ENCODE measurements at places on chromosomes 6 and 20.

DNA sequence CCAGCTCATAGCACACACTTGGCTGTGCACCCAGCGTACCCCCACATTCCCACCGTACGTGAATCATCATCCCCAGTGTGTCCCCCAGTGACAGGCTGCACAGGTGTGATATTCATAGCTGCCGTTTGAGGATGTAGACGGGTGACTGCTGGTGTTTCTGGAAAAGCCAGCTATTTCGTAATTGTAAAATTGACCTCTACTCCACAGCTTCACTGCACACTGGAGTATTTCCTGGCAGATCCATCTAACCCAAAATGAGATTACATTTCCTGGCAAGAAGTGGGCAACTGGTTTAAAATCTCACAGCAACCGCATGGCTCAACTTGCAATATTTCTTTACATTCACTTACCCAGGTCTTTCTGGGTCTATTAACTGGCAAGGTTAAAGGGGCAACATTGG, 30.3 kb downstream of the CD83 start:
- DNase-seq = peak; percentile 1

DNA sequence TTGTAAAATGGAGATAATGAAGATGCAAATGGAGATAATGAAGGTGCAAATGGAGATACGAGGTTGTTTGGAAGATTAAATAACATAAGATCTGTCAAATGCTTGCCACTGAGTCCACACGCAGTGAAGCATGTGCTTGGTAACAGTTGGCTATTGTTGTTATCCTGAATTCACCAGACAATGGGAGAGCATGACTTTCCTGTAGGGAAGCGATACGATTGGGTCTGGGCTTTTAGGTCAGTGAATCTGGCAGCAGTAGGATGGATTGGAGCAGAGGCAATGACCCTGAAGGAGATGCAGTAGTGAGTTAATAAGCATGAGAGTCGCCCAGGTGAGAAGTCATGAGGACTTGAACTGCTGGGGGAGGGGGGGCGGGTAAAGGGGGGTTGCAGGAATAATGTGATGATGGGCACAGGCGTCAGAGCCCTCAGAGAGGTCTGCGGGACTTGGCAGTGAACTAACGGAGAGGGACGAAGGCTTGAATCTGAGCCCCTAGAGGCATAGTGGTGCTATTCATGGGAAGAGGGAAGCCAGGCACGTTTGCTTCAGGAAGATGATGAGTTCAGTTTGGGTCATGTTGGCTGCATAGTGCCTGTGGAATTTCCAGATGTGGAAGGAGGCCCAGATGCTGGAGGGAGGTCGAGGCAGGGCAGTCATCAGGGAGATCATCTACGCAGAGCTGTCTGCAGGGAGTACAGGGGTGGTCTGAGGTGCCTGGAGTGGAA, 55.4 kb downstream of the ZDHHC14 start:
- DNase-seq = no peak

DNA sequence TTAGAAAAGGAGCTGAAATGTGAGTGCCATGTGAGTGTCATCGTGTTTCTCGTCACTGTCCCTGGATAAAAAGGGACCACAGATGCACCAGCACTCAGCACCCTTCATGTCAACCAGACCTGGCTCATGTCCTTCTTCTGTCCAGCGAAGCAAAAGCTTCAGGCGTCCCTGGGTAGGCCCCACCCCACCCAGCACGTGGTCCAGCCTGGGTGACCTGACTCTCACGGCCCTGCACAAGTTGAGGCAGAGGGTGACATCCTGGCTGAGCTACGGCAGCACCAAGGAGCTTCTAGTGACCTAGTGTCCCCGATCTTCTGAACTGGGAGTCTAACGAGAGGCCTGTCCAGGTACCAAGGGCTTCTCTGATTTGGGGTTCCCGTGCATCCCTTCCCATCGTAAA, 37.8 kb downstream of the PSMG4 start:
- DNase-seq = no peak

DNA sequence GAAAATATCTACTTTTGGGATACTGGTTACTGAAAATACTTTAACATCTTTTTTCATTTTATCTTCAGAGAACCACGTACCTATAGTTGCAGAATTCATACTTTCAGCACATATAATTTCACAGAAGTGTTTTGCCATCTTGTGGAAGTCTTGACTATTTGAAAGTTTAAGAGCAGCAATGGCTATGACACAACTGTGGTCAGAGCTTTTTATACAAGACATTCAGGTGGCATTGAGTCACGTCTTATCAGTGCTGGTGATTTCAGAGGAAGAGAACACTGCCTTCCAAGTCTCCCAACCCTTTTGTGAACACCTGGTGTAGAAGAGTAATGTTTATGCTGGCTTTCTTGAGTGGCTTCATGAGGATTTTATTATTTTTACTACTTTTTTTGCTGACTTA, 171.6 kb downstream of the ARID1B start:
- DNase-seq = peak; percentile 95

DNA sequence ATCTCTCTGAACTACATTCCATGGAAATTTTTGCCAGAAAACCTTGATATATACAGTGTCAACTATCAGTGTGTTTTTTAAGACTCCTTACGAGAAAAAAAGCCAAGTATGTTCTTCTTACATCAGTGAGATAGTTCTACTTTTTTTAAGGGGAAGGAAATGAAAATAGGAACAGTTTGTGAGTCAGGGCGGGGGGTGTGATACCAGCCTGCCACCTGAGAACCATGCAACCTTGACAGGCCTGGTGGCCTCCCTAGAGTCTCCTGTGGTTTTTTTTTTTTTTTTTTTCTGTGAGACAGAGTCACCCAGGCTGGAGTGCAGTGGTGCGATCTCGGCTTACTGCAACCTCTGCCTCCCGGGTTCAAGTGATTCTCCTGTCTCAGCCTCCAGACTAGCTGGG, 96.3 kb upstream of the GCM1 start:
- no peak for DNase-seq

Data from bronchial epithelial cell (primary cell).